Heart left ventricle (tissue), 16 donors: ENCODE measurements at places on chromosomes 4 and X.

DNA sequence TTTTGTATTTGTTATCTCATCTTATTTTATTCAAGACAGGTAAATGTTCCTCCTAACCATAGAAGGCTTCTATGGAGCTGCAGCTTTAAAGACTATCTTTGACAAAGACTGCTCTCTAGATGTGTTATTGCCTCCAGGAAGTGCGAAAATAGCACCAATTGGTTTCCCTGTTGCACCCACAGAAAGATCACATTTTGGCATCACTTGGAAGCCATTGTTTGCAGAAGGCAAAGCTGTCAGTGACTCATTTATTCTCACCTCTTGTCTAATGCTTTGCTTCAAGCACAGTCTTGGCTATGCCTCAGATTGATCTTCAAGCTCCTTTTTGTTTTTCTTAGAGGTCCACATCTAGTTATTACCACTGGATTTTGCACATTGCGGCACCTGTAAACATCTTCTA lies 150.3 kb downstream of the PCDH7 start:
- no peak for DNase-seq

DNA sequence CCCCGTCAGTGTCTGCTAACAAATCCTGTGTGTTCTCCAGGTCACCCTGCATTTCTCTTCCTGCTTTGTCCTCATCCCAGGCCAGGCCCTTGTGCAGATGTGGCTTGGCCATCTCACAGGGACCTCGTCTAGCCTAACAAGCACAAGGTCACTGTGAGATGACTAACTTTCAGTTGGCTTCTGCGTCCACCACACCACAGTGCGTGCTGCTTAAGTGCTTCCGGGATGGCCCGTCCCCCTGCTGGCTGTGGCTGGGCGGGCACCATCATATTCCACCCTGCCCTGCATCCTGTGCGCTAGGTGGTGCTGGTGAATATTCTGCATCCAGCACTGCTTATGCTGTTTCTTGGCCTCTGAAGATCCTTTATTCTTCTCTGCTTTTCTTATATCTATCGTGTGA lies 33.8 kb downstream of the RBBP7 start:
- DNase-seq = no peak

GRCh38 chr4:176883108-176883550 lies 90.4 kb upstream of the VEGFC start:
- DNase-seq = no peak

- no peak for DNase-seq
These were observed 59.7 kb downstream of the HADH start for GRCh38 chr4:108049406-108049805.

- DNase-seq = no peak
These were observed 25.5 kb downstream of the PALLD start for GRCh38 chr4:168522356-168522755.

DNA sequence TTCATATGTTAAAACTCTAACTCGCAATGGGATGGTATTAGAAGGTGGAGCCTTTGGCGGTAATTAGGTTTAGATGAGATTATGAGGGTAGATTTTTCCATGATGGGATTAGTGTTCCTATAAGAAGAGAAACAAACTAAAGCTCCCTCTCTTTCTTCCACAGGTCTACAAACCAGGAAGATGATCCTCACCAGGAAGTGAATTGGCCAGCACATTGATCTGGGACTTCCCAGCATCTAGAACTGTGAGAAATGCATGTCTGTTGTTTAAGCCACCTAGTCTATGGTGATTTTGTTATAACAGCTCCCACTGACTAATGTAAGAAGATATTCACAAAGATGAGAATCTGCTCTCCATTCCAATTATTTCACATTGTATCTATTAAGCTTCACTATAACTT lies 2266.9 kb downstream of the PCDH7 start:
- no peak for DNase-seq

DNA sequence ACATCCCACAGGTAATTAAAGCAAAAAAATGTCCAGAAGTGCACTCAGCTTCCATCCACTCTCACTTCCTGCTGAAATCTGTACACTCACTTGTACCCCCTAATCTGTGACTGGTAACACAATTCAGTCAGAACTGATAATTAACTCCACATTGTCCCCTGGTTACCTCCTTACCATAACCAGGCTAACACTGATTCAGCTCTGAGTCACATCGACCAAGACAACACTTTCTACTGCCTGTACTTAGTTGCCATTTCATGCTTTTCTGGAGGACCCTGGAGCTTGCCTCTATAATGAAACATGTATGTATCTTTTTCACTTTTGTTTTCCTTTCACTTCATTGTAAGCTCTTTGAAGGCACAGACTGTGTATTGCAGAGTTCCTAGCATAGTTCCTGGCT lies 130.9 kb upstream of the GABRG1 start:
- DNase-seq = no peak

DNA sequence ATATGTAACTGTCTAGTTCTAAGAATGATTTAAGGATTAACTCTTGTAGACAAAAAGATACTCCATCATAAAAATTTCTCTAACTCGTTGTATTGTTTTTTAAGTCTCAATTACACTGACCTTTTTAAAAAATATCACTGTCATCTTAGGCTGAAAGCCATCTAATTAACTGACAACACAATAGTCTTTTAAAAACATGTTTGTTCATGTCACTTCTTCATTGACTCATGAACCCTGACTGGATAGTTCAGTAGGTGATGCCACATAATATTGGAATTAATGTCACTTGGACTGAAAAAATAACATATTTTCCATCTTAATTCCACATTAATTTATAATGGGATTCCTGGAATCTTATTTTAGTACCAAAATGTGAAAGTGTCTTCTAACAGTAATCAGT lies 179.3 kb downstream of the ADGRL3 start:
- DNase-seq = no peak

DNA sequence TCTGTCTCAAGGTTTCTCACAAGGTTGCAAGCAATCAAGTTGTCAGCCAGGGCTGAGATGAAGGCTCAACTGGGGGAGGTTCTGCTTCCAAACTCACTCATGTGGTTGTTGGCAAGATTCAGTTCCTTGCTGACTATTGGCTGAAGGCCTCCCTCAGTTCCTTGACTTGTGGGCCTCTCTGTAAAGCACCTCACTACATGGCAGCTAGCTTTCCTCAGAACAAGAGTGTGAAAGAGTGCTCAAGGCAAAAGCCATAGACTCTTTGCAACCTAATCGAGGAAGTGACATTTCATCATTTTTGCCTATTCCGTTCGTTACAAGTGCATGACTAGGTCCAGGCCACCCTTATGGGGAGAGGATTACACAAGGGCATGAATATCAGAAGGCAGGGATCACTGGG lies 52.0 kb downstream of the CXorf58 start:
- no peak for DNase-seq

DNA sequence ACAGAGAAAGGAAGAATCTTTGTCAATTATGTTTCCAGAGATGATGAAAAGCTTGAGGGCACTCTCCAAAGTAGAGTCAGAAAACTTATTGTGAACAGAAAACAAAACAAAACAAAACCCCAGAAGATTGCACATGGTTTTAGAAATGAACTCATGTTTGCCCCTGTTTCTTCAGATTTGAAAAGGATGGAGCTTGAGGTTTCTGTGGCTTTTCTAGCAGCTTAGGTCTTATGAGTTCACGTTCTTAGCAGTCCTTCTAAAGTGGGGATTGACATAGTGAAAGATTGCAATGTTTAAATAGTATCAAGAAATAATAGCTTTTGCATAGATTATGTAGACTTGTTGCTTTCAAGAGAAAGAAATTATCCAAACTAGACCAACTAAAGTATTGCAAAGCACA lies 421.8 kb downstream of the GBA3 start:
- no peak for DNase-seq

DNA sequence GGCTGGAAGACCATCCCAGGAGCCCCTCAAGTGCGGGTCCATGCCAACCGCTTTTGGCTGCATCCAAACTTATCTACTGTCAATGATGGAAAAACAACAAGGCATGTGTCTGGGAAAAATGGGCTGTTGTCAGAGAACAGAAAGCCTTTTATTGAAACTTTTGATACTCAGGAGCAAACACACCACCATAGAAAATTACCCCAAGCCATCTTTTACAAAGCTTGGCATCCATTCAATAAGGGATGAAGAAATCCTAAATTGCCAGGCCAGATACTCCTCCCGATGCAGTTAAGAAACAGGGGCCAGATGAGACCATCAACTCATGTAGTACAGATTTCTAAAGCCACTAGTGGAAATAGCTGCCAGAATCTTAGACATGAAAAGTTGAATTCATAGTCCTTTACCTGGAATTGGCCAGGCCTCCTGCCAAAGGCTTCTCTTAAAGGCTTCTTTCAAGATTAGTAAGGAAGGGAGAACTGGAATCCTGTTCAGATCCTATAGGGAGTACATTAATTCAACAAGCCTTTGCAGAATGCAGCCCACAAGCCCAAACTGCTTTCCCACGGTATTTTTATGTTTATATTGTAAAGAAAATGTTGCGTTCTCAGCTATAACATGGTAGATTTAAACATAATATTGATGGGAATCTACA lies 145.4 kb upstream of the MAP3K15 start:
- no peak for DNase-seq

GRCh38 chr4:139853309-139853708 lies 187.7 kb downstream of the MGST2 start:
- no peak for DNase-seq

DNA sequence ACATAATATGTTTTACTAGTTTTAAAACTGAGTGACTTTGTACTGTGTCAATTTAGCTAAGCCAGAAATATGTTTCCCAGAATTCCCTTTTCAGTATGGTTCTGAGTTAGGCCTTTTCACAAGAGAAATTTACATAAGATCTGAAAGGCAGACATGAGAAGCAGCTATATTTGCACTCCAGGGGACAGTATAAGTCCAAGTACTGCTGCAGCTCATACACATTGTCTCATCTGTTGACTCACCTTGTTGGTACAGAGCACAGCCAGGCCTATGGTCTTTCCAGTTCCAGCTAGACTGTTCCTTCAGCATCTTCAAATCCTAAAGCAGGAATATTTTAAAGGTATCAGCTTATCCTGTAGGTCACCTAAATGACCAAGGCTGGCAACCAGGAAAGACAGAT lies 53.5 kb downstream of the BMP3 start:
- DNase-seq = no peak

GRCh38 chr4:129899849-129900248 lies 803.9 kb downstream of the C4orf33 start:
- no peak for DNase-seq

GRCh38 chr4:105276361-105277104 lies 129.9 kb downstream of the TET2 start:
- no peak for DNase-seq

DNA sequence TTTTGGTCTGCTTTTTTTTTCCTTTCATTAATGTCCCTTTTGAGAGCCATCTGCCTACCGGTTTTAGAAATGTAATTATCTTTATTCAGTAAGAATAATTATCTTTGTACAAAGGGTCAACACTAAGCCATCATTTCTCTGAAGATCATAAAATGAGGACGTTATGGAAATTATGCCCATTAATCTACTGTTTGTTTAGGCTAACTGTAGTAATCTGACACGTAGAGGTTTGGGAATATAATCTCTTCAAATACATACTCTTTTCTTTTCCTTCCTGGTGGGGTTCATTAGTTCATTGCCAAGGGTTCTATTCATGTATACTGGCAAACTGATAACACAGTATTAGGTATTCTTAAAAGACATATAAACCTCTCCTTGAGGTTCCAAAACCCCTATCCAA lies 3.8 kb upstream of the HSD17B13 start:
- DNase-seq = no peak

DNA sequence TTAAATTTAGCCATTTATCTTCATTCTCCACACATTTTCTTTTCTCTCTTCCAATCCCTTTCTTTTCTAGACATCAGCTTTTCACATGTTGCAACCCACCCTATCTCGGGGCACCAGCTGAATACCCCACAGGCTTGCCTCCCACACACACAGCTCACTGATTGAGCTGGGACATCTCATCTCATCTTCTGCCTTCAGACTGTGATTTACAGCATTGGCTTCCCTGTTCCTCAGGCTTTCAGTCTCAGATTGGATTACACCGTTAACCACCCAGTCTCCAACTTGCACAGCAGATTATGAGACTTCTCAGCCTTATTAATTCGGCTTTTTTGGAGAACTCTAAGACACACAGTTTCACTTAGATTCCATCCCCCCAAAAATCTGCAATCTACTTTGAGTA lies 93.7 kb downstream of the PRSS12 start:
- DNase-seq = no peak

- no peak for DNase-seq
These were observed 72.4 kb downstream of the ANKRD50 start for GRCh38 chr4:124640022-124640730.

DNA sequence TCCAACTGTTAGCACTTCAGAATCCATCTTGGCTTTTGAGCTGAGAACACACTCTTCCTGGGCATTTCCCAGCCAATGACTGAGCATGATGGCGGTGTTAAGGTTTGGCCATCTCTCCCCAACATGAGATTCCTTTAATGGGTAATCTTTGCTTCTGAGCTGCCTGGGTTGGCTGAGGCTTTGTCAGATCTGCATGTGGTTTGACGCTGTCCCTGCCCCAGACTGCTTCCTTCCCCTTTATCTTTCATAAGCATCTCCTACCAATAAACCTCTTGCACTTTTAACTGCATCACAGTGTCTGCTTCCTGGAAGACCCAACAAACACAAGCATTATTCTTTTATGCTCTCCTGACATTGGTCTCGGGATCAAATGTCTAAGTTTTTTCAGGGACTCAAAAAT lies 31.5 kb upstream of the DIPK2B start:
- no peak for DNase-seq

DNA sequence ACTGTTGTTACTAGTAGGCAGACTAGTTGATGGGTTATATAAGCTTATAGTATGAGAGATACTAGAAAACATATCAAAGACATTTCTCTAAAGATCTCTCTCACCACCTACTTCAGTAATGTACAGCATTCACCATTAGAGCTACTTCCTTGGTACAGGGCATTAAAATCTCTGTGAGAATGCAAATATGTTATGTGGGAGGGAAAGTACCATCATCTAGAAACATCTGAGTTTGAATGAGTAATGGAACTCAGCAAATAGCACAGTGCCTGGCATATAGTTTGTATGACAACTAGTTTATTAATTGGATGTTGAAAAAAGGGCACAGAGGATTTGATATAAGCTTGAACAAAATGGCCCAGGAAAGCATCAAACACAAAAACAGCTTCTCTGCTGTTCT lies 211.1 kb downstream of the GLUD2 start:
- no peak for DNase-seq

GRCh38 chr4:158787709-158788475 lies 19.1 kb downstream of the FNIP2 start:
- no peak for DNase-seq

DNA sequence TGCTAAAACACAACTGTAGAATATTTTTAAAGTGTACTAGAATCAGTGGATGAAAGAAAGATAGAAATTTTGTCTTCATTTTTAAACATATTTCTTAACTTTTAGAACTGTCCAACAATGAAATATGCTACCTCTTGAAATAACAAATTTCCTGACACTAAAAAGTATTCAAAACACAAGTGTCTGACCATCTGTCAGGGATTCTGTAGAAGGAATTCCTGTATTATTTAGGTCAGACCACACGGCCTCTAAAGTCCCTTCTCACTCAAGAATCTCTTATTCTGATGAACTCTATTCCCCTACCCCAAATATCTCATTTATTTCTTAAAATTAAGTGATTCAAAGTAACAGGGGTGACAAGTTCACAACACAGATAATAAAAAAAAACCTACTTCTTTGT lies 99.1 kb downstream of the MAML3 start:
- DNase-seq = no peak

GRCh38 chrX:6325437-6325836 lies 96.8 kb upstream of the NLGN4X start:
- DNase-seq = no peak

GRCh38 chr4:174522183-174523024 lies at the start of gene HPGD:
TSS of gene HPGD (minus strand) at chr4:174522488. CDS start at chr4:174522451, 37 bp downstream.
- DNase-seq = peak; percentile 40
